ENCODE measurements at places on chromosomes 11 and 22.

DNA sequence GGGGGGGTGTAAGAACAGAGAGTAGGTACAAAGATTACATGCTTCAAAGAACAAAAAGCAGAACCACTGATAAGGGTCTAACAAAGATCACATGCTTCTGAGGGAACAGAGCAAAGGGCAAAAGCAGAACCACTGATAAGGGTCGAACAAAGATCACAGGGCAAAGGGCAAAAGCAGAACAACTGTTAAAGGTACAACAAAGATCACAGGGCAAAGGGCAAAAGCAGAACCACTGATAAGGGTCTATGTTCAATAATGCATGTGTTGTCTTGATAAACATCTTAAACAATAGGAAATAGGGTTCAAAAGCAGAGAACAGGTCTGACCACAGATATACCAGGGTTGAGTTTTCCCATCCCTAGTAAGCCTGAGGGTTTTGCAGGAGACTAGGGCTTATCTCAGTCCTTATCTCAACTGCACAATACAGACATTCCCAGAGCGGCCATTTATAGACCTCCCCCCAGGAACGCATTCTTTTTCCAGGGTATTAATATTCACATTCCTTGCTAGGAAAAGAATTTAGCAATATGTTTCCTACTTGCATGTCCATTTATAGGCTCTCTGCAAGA is 81.9 kb upstream of the PGR start:
- no peak for DNase-seq

GRCh38 chr22:42169055-42169469 is 38.5 kb upstream of the CYP2D6 start:
- DNase-seq, result peak; percentile 82

DNA sequence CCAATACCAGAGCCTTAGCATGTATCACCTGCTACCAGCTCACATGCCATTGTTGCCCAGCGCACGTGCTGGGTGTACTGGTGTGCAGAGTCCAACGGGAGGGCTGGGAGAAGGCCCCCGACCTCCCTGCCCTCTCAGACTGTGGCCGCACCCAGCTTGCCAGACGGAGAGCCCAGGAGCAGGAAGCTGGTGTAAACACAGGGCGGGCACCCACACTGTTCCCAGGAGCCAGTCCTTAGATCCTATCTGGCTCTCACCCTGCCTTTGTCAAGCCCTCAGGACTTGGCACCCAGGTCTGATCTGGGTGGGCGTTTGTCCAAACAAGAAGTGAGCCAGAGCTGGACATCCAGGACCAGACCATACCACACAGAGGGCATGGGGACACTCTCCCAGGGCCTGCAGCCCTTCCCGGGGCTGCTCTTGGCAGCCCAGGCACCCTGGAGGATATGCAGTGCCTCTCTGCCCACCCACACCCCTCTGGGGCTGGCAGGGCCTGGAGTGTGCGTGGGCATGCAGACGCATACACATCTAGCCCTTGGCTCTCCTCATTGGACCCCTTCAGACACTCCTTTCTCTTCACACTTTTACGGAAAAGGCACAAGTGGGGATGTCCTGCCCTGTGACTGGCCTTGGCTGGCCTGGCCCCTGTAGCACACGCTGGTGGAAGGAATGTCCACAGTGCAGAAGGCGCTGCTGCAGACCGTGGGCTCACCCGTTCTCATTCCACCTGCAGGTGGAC is 19.9 kb upstream of the CLDN5 start:
- DNase-seq, result no peak

- no peak for DNase-seq
Measured at GRCh38 chr11:1086171-1087102, 11.8 kb downstream of the MUC2 start.

- no peak for DNase-seq
Measured at GRCh38 chr11:87518266-87518665, 480.5 kb downstream of the TMEM135 start.

DNA sequence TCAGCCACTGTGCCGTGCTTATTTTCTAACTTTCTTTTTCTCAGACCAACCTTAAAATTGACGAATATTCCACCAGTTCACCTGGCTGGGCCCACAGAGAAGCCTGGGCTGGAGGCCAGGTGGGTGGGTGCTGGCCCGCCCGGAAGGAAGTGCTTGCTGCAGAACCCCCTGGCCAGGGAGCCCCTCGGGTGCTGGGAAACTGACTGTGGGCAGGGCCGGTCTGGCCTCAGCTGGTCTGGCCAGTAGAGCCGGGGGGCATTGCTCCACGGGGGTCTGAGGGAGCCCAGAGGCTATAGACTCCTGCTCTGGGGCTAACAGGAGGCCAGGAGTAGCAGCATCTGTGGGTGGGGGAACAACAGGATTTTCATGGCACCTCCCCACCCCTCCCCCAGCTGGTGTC is 6.8 kb upstream of the CHID1 start:
- peak; percentile 34 for DNase-seq

- DNase-seq, result no peak
Measured at GRCh38 chr11:41921746-41922390, 462.4 kb upstream of the LRRC4C start.

- DNase-seq, result no peak
Measured at GRCh38 chr11:64419257-64419790, 60.4 kb downstream of the RPS6KA4 start.

DNA sequence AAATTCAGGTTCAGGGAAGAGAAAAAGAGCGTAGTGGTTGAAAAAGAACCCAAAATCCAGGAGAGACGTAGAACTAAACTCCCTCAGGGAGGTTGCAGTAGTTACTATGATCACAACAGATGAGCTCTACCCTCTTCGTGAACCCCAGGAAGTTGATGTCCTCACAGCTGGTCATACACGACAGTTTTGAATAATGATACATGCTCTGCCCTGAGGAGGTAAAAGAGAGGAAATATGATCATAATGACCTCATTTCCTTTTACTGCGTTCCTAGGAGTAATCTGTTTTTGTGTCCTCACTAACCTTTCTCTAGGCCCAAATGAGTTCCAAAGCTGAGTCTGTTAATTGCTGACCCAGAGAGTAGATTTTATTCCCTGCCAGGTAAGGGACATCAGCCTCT is 1.3 kb downstream of the PATE2 start:
- DNase-seq, result no peak

- no peak for DNase-seq
Measured at GRCh38 chr22:30318799-30319419, 7.8 kb downstream of the TBC1D10A start.

DNA sequence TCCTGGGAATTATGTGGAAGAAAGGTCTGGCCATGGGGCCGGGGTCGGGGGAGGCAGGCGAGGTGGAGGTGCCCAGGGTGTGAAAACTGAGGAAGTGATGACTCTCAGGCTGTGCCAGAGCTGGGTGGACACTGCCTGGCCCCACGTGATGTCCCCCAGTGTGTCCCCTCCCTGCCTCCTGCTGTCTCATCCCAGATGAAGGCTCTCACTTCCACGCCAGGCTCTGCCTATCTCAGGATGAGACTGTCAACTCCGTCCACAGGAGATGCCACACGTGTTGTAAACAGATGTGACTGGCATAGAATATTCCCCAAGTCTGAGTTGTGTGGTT is 51.4 kb downstream of the RPS6KA4 start:
- DNase-seq, result no peak

- DNase-seq, result no peak
Measured at GRCh38 chr11:96014217-96014616, 90.3 kb upstream of the MTMR2 start.

DNA sequence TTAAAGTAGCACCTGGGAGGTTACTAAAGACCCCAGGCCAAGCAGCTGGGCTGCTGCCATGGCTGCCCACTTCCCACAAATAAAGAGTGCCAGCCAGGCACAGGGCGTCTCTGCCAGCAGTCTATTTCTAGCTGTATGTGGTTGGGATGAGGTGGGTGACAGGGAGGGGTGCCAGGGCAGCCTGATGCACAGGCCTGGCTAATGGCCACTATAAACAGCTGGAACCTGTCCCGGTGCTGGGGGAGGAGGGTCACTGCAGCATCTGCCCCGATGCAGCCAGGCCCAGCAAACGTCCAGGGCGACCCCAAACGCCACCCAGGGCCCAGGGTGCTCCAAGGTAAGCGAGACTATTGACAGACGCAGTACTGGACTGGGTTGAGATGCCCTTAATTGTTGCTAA is 37.4 kb downstream of the SCUBE1 start:
- DNase-seq, result no peak

DNA sequence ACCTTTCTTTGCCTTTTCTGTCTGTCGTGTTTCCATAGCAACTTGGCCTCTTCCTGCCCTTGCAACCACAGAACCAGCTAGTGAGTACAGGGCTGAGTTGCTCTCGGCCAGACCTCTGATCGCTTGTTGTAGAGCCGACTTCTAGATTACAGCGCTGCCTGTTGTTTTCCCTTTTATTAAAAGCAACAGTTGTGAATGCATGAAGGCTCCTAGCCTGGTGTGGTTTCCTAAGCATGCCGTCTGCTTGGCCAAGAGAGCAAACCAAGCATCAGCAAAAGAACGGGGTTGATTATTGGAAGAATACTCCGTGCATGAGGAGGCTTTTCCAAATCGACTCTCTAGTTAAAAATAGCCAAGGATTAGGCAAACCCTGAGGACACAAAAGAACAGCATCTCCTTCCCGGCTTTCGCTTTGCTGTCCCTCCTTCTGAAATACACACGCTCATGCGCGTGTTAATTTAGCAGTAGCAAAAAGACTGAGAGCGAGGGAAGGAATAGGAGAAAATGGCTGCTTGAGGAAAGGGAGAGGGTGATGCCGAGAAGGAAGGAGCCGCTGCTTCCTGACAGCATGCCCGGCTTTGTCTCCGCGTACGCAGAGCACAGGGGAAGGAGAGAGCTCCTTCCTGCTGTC is 71.5 kb upstream of the TTC12 start:
- no peak for DNase-seq

DNA sequence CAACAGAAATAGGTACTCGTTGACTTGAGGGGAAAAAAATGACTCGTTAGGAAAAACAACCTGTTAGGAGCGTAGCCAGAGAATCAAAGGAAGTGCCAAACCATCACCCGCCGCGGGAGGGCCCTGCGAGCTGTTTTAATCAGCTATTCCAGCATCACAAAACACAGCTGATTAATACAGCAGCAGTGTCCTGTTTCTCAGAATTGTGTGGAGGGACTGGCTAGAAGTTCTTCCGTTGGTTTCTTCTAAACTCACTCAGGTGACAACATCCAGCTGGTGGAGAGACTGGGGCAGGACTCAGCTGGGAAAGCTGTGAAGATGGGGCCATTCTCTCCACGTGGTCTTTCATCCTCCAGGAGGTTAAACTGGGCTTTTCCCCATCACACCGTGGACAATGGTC is 28.0 kb downstream of the HSPA8 start:
- no peak for DNase-seq

GRCh38 chr11:122724520-122724919 is 69.0 kb downstream of the UBASH3B start:
- no peak for DNase-seq

DNA sequence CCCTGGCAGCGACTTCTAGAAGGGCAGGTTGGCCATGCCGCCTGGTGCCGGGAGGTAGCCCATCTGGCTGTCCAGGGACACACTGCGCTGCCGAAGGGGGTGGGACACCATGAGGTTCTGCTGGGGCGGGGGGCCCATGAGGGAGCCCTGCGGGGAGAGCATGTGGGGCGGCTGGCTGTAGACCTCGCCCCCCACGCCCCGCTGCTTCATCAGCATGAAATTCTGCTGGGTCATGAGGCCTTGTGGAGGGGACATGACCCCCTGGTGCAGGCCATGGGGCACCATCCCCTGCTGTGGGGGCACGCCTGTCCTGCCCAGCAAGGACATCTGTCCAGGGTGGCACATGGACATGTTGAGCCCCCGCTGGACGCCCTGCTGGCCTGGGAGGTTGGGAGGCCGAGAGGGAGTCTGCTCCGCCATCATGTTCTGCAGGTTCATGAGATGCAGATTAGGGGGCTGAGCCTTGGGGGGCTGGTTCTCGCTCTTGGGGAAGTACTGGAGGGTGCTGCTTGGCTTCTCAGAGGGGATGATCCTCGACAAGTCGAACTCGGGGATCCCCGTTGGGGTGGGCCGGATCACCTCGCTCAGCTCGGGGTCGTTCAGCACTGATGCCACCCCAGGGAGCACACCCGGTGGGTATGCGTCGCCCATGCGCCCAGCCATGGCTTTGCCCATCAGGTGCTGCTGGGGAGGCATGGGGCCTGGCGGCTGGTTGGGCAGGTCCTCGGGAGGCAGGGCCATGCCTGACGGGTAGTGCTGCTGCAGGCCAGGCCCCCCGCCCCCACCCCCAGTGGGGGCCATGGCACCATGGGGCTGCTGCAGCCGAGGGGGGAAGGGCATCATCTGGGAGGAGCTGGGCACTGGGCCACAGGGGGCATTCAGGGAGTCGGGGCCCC is 15.0 kb downstream of the CXCR5 start:
- no peak for DNase-seq

- no peak for DNase-seq
Measured at GRCh38 chr11:62688491-62688890, 839 bp downstream of the LRRN4CL start.
